ENCODE measurements at places on chromosomes 3 and 15. TPM values are rescaled to one million over a fixed set of nuclear protein-coding genes. Genes with fewer than 3 reads are reported as not detected.

DNA sequence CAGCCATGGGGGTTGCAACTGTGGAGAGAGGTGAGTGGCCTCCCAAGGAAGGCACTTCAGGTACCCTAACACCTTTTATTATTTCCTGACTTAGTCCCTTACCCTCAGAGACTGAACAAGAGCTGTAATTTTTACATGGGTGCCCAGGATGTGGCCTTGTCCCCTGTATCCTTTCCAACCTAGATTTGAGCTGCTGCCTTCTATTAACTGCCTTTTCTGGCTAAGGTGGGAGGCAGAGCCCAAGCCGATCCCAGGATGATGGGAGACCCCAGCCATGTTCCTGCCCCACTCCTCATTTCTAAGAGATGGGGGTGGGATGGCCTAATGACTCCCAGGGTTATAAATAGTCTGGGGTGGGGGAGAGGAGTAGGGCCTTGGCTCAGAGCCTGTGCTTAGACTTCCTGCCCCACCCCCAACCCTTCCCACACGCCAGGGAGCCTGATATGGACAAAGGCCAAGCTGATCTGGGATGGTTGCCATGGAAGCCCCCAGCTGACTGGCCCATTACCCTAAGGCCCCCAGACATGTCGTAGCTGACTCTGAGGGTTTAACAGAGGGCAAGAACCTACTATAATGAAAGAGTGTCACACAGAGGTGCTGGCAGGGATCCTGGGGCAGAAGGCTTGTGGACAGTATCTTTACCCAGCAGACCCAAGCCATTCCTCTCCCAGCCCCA lies 1.9 kb downstream of the KLHDC8B start:
- peak; percentile 62 for DNase-seq
- peak overlapping the region; percentile 91 for H3K27ac ChIP-seq
- peaks cover 4% of the 10 kb centered on the region for H3K27me3 ChIP-seq

DNA sequence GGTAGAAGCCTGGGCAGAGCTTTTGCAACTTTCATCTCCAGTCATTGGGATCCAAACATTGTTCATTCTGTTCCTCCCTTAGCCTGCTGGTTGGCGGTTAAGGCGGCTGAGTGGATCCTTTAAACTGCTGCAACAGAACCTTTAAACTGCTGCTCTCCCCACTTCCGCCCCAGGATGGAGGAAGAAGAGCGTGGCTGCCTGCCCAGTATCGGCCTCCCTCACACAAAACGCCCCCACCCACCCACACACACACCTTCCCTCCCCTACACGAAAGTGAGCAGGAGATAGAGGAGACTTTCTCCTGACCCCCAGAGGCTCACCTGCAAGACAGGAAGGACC lies 460 bp upstream of the ZMAT3 start:
- H3K4me3 ChIP-seq: peak overlapping the region; percentile 64
- H3K27me3 ChIP-seq: peaks cover 2% of the 10 kb centered on the region
- H3K4me1 ChIP-seq: peaks cover 10% of the 10 kb centered on the region
- DNase-seq: no peak
- H3K27ac ChIP-seq: no peak overlapping the region
- no peaks in the 10 kb centered on the region for H3K36me3 ChIP-seq

DNA sequence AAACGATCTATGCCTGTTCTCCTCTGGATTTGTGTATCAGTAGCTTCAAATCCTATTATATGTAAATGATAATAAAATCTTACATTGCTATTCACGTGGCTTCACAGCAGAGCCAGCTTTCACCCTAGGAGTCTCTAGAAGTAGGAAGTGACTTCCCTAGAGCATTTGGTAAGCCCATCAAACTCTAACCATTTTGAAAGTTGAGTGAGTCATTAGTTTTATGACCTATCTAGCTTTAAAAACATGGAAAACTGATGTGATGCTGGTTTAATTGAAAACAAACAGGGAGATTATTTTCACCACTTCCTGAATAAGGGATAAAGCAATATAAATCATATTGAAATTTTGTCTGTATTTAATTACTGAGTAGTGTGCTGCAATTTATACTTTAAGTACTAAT lies 275.2 kb downstream of the EPHA6 start:
- DNase-seq: no peak
- H3K27me3 ChIP-seq: no peaks in the 10 kb centered on the region
- no peaks in the 10 kb centered on the region for H3K4me1 ChIP-seq
- H3K4me3 ChIP-seq: no peak overlapping the region
- H3K36me3 ChIP-seq: no peaks in the 10 kb centered on the region

DNA sequence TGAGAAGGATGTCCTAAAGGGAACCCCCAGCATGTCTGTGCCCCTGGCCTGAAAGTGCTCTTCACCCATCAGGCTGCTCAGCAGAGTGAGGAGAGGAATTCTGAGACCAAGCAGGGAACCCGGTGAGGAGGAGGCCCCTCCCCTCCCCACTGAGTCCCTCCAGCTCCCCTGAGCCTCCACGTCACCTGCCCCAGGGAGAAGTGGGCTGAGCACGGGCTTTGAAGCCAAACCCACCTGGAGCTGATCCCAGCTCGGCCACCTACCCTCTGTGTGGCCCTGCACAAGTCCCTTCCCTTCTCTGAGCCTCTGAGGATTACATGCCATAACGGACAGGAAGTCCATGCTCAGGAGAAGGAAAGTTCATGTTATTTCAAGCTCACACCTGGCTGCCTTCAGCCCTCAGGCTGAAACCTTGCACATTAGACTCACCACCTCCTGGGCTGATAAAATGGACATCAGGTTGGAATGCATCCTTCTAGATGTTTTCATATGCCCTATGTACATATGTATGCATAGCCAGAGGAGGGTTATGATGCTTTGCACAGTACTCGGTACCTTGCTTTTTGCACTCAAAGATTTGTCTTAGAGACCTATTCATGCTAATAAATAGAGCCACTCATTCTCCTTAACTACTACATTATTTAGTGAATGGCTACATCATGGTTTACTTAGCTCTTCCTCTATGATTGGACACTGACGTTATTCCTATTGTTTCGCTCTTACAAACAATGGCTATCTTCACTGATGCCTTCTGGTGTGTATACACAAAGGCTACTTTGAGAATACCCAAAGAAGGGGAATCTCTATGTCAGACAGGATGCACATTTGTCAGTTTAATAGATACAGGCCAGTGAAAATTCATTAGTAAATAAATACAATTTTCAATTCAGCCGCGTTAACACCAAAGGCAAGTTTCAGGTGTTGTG lies 31.6 kb upstream of the GATA2 start:
- H3K4me1 ChIP-seq: no peaks in the 10 kb centered on the region
- H3K27me3 ChIP-seq: peaks cover 8% of the 10 kb centered on the region
- H3K27ac ChIP-seq: no peak overlapping the region
- DNase-seq: no peak
- no peak overlapping the region for H3K4me3 ChIP-seq

- H3K36me3 ChIP-seq: no peaks in the 10 kb centered on the region
- DNase-seq: no peak
- H3K27ac ChIP-seq: no peak overlapping the region
- H3K4me1 ChIP-seq: no peaks in the 10 kb centered on the region
- H3K27me3 ChIP-seq: no peaks in the 10 kb centered on the region
These were observed 104.3 kb upstream of the RASGRP1 start for GRCh38 chr15:38668898-38669391.

GRCh38 chr15:33592864-33593263 lies 282.1 kb downstream of the RYR3 start:
- H3K4me3 ChIP-seq: no peak overlapping the region
- no peak overlapping the region for H3K27ac ChIP-seq
- H3K27me3 ChIP-seq: no peaks in the 10 kb centered on the region
- DNase-seq: no peak
- H3K4me1 ChIP-seq: peaks cover 29% of the 10 kb centered on the region
- peaks cover 4% of the 10 kb centered on the region for H3K36me3 ChIP-seq

DNA sequence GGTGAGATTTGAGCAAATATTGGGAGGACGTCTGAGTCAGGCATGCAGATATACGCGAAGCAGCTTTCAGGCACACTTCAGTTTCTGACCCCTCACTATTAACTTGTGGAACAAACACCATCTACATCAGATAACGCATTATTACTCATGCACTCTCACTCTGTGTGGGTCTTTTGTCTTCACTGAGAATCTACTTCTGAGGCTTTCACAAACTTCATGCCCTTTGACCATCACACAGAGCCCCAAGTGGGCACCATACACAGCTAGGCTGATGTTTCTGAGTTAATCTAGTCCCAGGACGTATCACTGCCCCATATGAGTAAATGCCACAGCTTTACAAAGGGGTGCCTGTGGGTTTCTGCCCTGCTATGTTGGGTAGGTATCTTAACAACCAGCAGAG lies 39.6 kb upstream of the IP6K2 start:
- no peaks in the 10 kb centered on the region for H3K27me3 ChIP-seq
- H3K27ac ChIP-seq: no peak overlapping the region
- H3K4me3 ChIP-seq: no peak overlapping the region
- H3K36me3 ChIP-seq: no peaks in the 10 kb centered on the region
- no peak for DNase-seq
- no peaks in the 10 kb centered on the region for H3K4me1 ChIP-seq

The TM6SF1 gene
- not detected for total RNA-seq

DNA sequence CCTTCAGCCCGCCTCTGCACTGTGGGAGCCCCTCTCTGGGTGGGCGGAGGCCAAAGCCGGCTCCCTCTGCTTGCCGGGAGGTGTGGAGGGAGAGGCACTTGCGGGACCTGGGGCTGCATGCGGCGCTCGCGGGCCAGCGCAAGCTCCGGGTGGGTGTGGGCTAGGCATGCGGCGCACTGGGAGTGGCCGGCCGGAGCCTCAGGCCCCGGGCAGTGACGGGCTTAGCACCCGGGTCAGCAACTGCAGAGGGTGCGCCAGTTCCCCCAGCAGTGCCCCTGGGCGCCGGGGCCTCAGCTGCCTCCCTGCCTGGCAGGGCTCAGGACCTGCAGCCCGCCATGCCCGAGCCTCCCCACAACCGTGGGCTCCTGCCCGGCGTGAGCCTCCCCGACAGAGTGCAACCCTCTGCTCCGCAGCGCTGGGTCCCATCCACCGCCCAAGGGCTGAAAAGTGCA lies 98.9 kb upstream of the POU1F1 start:
- H3K36me3 ChIP-seq: peaks cover 3% of the 10 kb centered on the region
- no peak for DNase-seq
- H3K4me1 ChIP-seq: no peaks in the 10 kb centered on the region
- H3K27ac ChIP-seq: no peak overlapping the region

- no peaks in the 10 kb centered on the region for H3K4me1 ChIP-seq
- H3K27ac ChIP-seq: no peak overlapping the region
- peak; percentile 88 for DNase-seq
These were observed 14.5 kb downstream of the RLBP1 start for GRCh38 chr15:89206908-89207331.

The MAP1A gene
- total RNA-seq: 301 TPM
